HFFc6 (cell line): ENCODE measurements at places on chromosomes 2 and 18.
A peak's percentile ranks its signal among the peaks of the same experiment; 100 is the strongest.

DNA sequence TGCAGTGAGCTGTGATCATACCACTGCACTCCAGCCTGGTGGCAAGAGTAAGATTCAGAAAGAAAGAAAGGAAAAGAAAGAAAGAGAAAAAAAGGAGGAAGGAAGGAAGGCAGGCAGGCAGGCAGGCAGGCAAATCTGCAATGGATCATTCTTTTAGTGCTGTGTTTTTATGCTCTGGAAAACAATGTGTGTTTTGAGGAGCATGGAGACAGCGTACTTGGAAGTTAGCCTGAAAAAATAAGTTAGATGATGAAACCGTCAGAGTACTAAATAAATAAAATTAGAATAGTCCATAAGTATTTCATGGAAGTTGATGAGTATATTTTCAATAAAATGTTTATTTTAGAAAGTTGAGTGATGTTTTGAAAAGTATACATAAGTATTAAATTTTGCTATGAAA, 366.4 kb upstream of the CDH20 start:
- no peak for DNase-seq

DNA sequence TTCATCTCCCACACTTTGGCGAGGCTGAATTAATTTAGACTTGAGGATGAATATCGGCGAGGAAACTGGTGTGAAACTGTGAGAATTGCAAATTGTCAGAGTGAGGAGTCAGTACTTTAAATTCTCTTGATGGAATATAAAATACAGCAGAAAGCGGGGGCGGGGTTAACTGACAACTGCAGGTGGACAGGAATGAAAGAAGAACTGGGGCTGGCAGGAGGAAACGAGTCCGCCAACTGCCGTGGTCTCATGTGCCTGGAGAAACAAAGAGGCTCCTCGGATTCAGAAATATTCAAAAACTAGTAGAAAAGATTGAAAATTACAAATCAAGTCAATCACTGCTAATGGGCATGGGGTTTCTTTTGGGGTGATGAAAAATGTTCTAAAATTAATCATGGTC, 44.3 kb downstream of the MOGAT1 start:
- no peak for DNase-seq

DNA sequence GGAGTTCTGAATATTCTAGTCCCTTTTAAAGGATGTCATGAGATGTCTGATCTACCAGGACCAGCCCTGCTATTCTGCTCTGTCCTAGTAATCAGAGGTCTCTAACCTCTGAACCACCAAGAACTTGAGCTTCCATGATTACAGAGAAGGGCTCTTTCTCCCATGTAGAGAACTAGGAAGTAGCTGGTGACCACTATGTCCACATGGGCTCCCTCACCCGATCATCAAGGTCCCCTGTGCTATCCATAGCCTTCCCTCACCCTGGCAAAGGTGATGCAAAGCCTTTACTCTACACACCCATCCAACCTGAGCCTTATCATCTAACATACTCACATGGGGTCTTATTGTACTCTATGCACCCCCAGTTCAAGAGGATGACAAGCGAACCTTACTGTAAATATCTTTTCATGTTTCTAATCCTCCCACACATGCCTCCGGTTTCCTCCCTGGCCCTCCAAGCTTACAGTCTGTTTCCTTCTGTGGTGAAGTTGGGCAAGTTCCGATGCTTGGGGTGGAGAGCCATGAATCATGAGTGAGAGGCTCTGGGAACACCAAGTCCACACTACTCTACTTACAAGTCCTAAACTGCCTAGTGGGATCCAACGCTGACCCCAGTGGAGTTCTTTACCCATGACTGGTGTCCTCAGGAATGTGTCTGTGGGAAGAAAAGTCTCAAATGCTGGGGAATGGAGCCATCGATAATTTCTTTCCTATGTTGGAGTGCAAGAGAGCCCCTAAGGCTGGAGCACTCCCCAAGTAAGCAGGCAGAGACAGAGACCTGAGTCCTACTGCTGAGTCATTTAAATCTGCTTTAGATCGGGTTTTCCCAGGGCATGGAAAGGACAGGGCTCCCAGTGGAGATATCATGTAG, 73.3 kb upstream of the KLF7 start:
- peak; percentile 99 for DNase-seq

DNA sequence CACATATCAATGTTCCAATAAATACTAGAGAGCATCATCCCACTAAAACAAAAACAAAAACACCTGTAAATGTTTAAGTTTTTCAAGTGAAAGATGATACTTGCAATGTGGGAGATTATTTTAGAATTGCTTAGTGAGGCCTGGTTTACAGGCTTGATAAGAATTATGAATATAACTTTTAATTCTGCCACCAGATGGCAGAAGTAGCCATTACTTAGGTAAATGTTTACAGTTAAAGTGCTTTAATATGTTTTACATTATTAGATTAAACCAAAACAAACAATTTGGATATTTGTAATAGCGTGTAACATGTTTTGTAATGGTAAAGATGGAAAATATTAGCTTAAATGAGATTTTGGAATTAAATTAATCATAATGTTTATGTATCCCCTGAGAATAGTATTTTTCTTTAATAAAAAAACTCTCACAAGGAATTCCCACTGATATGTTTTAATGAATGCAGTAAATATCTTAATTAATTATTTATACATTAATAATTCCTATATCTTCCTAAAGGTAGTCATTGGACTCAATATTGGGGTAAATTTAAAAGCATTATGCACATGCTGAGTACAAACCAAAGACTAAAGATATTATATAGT, 522.0 kb downstream of the SPAG16 start:
- DNase-seq: peak; percentile 28

DNA sequence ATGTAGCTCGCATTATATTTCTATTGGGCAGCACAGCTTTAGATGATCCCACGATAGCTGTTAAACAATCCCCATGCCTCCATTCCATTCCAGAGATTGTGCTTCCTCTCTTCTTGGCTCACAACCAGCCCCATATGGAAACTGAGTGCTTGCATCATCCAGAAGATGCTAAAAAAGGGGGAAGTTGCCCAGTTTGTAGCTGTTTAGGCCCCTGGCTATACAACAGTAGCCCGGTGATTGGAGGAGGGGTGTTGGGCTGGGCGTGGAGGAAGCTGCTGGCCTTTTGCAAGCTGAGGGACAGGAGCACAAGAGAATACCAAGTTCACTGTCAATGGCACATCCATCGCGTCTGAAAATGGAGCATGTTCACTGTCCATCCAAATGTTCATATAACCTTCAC, 360.2 kb downstream of the ALK start:
- no peak for DNase-seq

DNA sequence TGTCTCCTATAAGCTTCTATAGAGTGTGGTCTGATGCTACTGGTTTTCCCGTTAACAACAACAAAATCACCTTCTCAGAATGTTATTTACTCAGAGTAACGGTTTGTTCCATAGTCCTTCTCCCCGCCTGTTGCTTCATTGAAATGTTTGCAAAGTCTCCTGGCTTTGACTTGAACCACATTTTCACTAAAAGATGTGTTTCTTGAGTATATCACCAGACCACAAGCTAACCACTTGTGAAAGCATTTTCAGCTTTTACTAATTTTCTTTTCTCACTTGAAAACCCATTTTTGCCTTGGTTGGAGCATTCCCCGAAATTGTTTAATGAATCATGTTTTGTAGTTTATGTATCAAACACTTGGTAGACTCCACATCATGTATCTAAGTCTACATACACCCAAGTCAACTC, 121.2 kb downstream of the DPP4 start:
- DNase-seq: no peak

- no peak for DNase-seq
Observed at GRCh38 chr2:20972792-20973565, 70.9 kb downstream of the APOB start.

- no peak for DNase-seq
Observed at GRCh38 chr2:138079976-138080375, 115.7 kb downstream of the HNMT start.
